AG08395 (cell line): ENCODE measurements at places on chromosomes 12 and 14.

- no peak for DNase-seq
These were observed 9.9 kb downstream of the GLI1 start for GRCh38 chr12:57469296-57470164.

GRCh38 chr12:91249518-91250272 is 67.1 kb upstream of the DCN start:
- peak; percentile 44 for DNase-seq

DNA sequence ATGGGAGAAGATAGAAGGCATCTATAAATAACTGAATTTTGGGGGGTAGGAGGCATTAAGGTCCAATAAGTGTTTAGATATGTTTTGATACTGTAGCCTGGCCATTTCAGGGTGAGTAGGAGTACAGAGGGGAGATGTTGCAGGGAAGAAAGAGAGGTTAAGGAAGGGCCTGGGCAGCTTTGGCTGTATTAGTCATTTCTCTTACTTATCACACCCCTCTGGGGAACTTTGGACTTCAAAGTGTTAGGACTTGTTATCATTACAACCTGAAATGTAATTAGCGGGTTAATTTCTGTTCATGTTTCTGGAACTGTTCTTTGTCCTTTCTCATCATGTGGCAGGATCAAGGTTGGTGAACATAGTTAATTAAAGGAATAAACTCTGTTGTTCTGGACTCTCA is 40.3 kb downstream of the SUSD6 start:
- DNase-seq, result no peak

DNA sequence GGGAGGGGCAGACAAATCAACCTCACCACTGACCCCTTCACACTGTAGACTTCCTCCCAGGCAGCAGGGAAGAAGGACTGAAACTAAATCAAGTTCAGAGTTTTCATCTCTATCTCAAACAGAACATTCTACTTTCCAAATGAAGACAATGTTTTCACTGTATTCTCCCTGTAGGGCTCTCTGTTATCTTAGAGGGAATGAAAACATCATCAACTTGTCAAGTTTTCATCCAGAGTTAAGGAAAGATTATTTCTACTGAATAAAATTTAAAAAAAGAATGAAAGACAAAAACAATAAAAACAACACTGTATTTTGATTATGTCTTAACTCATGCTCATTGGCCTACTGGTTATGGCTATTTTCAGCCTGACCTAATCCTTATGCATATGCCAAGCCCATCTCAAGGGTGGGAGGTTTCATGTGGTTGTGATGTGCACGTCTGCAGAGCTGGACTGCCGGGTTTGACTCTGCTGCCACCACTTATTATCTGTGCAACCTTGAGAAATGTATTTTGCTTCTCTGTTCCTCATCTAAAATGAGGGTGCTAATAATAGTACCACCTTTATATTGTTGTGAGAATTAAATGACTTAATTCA is 152.0 kb upstream of the AVPR1A start:
- DNase-seq, result no peak

DNA sequence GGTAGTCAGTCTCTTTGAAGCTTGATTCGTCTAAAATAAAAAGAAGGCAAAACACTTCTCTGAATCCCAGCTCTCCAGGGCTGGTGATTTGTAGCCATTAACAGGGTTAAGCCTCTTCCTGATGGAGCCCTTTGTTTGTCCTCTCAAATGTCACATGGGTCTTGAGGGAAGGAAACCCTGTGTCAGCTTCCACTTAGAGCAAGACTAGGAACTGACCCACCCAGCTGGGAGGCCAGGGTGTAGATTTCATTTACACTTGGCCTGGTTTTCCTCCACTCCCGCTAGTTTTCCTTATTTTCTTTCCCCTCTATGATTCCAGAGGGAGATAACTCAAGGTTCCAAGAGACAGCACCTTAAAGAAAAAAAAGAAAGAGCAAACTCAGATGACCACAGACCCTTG is 230.5 kb upstream of the EGLN3 start:
- DNase-seq, result no peak

- DNase-seq, result no peak
These were observed 95.4 kb upstream of the HIF1A start for GRCh38 chr14:61599942-61600341.

- no peak for DNase-seq
These were observed 17.6 kb downstream of the AVIL start for GRCh38 chr12:57800965-57801364.

DNA sequence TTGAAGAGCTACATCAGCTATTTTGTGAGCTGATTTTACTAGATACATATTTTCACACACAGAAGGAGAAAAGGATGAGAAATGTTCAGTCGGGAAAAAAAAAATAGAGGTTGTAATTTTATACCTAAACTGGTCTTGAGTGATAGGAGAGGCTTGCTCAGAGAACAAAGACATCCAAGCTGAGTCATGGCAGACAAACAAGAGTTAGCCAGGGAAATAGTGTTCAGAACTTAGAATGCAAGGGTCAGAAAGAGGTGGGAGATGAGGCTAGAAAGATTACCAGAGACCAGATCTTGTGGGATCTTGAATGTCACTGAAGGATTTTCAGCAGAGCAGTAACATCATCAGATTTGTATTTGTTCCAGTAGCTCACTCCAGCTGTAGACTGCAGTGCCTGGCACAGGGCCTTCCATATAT is 121.9 kb upstream of the ATF1 start:
- no peak for DNase-seq

GRCh38 chr14:83041224-83041623 is 1507.6 kb upstream of the SEL1L start:
- DNase-seq, result no peak

- DNase-seq, result peak; percentile 82
These were observed 266.5 kb downstream of the PAWR start for GRCh38 chr12:79424109-79424721.

- DNase-seq, result no peak
These were observed 193.5 kb upstream of the EEA1 start for GRCh38 chr12:93122569-93123091.

DNA sequence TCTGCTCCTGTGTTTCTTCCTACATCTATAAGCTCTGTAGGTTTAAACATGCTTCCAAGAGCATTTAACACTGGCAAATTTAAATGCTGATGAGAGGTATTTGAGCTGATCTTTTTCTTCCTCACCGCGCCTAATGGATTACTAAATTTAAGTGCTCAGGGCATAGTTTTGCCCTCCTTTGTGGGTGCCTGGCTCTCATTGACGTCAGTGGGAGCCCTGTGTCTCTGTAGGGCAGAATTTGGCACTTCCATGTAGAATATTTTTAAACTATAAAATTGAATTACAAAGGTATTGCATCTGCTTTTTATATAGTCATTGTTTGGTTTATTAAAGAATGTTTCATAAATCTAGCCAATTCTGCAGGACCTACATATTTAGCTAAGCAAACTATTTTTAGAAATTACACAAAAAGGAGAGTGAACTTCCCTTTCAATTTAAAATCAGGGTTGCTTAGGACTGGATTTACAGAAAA is 444.8 kb downstream of the AEBP2 start:
- no peak for DNase-seq

- no peak for DNase-seq
These were observed 159.3 kb downstream of the DACT1 start for GRCh38 chr14:58797010-58797429.

DNA sequence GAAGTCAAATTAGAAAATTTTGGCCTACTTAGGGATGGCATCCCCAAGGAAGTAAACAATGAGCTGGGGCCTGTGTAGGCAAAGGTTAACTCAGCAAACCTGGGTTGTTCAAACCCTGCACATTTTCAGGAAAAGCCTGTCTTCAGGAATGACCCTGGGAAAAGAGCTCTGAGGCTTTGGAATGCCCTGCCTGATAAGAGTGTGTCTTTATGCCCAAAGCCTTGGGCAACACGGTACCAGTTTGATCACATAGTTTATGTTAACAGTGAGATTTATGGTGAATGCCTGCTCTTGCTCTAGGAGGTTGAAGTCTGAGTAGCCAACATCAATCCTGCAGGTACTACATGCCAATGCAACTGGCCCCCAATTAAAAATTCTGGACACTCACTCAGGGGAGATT is 28.2 kb upstream of the STAB2 start:
- no peak for DNase-seq

DNA sequence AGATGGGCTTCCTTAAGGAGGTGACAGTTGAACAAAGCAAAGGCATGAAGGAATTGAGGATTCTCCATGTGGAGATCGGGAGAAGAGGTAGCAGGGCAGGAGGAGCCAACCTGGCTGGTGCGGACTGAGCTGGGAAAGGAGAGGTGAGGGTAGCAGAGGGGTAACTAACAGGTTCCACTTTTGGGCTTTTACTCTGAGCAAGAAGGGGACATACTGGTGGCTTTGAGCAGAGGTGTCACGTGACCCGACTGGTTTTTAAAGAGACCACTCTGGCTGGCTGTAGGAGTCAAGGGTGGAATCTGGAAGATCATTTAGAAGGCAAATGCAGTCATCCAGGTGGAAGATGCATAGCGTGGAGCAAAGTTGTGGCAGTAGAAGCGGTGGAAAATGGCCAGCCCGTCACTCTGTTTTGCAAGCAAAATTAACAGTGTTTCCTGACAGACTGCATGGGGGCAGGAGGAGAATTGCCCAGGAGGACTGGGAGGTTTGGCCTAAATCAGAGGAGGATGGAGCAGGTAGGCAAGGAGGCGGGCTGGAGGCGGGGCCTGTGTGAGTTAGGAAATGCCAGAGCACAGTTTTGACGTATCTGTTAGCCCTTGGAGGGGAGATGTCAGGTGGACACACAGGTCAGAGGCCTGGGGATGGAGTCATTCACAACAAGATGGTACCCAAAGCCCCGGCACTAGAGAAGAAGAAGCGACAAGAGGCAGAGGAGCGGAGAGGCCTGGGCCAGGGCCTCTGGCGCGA is 156.3 kb upstream of the FKBP4 start:
- DNase-seq, result no peak

- no peak for DNase-seq
These were observed 1178.9 kb downstream of the FLRT2 start for GRCh38 chr14:86708846-86709339.

DNA sequence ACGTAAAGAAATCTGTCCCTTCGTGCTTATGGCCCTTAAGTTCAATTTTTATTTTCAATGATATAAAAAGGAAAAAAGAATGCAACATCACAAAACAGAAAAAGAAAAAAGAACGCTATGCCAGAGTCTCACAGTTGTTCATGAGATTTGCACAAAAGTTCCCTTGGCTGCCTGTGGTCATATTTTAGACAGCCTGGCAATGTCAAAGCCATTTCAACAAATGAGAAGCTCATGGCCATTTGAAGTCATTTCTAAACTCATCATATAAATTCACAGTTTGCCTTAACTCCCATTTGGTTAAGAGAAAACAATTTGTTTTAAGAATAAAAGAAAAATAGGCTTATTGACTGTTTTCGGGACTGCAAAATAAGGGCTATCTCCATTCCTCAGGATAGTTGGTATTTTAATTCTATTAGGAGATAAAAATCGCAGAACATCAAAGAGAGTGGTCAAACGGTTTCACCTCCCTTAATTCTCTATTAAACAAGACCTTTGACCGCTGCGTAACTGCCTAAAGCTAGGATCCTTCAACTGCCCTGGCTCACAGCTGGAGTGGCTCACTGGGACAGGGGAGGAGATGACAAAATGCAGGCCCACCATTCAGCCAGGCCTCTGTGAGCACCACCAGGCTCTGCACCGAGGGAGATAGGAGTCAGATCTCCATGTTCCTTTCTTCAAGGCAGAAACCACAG is 119.2 kb upstream of the DAAM1 start:
- DNase-seq, result no peak

GRCh38 chr12:105444653-105445102 is 114.2 kb downstream of the C12orf75 start:
- no peak for DNase-seq

- peak; percentile 6 for DNase-seq
These were observed 326.7 kb downstream of the SLC6A15 start for GRCh38 chr12:84585776-84586395.

GRCh38 chr12:14802721-14803010 is 612 bp downstream of the WBP11 start:
- DNase-seq, result no peak

- DNase-seq, result no peak
These were observed 1.7 kb downstream of the FAIM2 start for GRCh38 chr12:49901986-49902385.

GRCh38 chr12:104740668-104741067 is 217.4 kb downstream of the SLC41A2 start:
- DNase-seq, result no peak

GRCh38 chr12:96255077-96255476 is 60.9 kb downstream of the ELK3 start:
- DNase-seq, result peak; percentile 81

GRCh38 chr12:115871714-115872113 is 405.8 kb downstream of the MED13L start:
- peak; percentile 51 for DNase-seq

- DNase-seq, result peak; percentile 26
These were observed 276.2 kb downstream of the SSPN start for GRCh38 chr12:26471560-26471959.

DNA sequence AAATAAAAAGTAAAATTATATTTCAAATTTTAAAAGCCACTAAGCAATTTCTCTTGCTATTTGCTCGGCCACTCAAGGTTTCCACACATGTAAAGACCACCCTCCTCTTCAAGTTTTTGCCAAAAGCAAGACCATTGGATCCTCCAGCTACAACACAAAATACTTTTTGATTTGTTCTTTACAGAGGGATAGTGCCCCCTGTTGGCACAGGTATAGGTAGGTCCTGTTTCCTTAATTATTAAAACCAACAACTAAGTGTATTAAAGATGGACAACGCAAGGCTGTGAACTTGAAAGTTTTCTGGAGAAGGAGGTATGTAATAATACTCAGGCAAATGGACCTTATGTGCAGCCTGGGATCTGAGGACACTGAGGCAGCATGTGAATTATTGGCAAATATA is 23.8 kb downstream of the ATP6V1D start:
- DNase-seq, result no peak

- DNase-seq, result peak; percentile 37
These were observed 10.5 kb upstream of the NR2C1 start for GRCh38 chr12:95083938-95084337.

DNA sequence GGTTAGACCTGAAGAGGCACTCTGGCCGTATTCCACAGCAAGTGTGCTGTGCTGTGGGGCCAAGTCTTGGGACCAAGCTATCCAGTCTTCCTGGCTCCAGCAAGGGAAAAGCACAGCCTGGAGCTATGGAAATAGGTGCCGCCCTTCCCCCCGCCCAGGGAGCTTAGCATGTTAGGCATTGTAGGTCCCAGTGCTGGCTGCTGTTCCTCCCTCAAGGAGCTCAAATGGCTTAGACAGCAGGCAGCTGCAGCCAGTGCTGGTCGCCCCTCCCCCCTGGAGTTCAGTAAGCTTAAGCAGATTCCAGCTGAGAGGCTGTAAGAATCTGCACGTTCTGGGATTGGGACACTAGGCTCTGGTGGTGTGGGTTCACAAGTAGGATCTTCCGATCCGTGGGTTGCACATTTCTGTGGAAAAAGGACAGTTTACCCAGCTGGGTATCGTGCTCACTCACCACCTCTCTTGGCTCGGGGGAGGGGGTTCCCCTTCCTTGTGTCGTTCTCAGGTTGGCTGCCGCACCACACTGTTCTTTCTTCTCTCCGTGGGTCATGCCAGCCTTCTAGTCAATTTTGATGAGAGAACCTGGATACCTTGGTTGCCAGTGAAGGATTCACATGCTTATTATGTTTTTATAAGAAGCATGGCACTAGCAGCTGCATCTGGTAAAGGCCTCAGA is 127.3 kb downstream of the CNTN1 start:
- DNase-seq, result no peak

GRCh38 chr14:99530407-99531155 is 49.4 kb downstream of the CCNK start:
- no peak for DNase-seq

GRCh38 chr14:100438678-100439592 is 115.8 kb downstream of the SLC25A47 start:
- DNase-seq, result peak; percentile 78
